ENCODE measurements at places on chromosomes 11 and 22.

GRCh38 chr11:125566235-125566634, 3.0 kb upstream of the EI24 start:
- no peak for DNase-seq

- DNase-seq, result no peak
Observed at GRCh38 chr22:17257121-17258001, 38.1 kb upstream of the ADA2 start.

DNA sequence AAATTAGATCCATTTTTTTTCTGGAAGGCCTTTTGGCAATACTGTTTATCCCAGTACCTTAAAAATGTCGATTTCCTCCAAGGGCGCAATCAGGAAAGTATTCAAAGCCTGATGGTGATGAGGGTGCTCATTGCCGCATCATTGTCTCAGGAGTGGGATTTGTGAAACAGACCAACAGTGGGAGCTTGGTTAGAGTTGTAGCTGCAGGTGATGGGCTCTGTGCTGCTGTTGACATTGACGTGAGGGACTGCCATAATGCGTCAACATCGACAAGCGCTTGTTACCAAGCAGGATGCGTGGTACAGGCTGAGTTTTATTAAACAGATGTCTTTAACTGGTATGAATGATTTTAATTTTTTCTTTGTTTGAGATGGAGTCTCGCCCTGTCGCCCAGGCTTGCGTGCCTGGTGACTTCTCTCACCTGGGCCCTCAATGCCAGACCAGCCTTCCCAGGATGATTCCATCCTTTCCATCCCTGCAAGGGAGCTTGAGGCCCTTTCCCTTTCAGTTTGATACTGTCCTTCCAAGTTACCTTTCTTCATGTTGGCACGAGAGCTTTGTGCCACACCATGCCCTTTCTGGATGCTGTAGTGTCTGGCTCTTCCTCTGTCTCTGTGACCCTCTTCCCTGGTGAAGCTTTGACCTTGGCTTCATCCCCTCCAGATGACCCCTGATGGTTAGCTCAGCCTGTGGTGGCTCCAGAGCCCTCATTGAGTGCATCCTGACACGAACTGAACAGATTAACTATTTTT, 10.6 kb downstream of the MED15 start:
- no peak for DNase-seq

GRCh38 chr11:34679681-34680080, 58.8 kb downstream of the EHF start:
- no peak for DNase-seq

GRCh38 chr11:46674463-46675287, 25.7 kb downstream of the ARHGAP1 start:
- DNase-seq, result no peak

GRCh38 chr11:133403900-133404299, 128.4 kb downstream of the OPCML start:
- no peak for DNase-seq

GRCh38 chr22:19498154-19498865, 18.6 kb downstream of the CDC45 start:
- DNase-seq, result no peak

GRCh38 chr11:57647960-57648800, 1.5 kb downstream of the YPEL4 start:
- DNase-seq, result no peak

DNA sequence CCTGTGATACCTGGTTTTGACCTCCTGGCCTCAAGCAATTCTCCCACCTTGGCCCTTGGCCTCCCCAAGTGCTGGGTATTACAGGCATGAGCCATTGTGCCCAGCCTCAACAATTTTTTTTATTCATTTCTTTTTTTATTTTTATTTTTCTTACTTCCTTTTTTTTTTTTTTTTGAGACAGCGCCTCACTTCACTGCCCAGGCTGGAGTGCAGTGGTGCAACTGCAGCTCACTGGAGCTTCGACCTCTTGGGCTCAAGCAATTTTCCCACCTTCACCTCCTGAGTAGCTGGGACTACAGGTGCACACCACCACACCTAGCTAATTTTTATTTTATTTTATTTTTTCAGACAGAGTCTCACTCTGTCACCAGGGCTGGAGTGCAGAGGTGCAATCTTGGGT, 25.5 kb upstream of the CECR2 start:
- no peak for DNase-seq

GRCh38 chr11:19849947-19850593, 137.4 kb downstream of the NAV2 start:
- DNase-seq, result no peak

DNA sequence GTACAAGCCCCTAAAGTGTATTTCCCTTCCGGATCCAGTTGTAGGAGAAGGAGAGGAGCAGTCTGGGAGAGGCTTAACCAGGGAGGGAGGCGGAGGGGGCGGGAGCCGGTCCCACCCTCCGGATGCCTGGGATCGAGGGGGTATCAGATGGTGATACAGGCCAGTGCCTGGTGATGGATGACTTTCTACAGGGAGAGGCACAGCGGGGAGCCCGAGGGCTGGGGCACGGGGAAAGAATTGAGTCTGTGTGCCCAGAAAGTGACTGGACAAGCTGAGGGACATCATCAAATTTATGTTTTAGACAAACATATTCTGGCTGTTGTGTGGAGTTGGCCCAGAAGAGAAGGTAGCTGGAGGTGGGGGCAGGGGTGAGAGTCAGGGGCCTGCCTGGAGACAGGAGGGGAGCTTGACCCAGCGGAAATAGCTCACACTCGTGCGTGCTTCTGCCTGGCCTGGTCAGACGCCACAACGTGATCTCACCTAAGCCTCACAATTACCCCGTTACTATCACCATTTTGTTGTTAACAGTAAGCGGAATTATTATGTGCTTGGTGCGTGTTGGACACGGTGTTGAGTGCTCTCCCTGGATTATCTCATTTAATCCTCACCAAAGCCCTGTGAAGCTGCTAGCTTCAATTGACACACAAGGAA, 42.4 kb downstream of the AMPD3 start:
- DNase-seq, result no peak

- DNase-seq, result no peak
Observed at GRCh38 chr11:134022748-134023147, 46.1 kb upstream of the JAM3 start.

- DNase-seq, result no peak
Observed at GRCh38 chr11:27622541-27623300, 77.5 kb downstream of the BDNF start.

DNA sequence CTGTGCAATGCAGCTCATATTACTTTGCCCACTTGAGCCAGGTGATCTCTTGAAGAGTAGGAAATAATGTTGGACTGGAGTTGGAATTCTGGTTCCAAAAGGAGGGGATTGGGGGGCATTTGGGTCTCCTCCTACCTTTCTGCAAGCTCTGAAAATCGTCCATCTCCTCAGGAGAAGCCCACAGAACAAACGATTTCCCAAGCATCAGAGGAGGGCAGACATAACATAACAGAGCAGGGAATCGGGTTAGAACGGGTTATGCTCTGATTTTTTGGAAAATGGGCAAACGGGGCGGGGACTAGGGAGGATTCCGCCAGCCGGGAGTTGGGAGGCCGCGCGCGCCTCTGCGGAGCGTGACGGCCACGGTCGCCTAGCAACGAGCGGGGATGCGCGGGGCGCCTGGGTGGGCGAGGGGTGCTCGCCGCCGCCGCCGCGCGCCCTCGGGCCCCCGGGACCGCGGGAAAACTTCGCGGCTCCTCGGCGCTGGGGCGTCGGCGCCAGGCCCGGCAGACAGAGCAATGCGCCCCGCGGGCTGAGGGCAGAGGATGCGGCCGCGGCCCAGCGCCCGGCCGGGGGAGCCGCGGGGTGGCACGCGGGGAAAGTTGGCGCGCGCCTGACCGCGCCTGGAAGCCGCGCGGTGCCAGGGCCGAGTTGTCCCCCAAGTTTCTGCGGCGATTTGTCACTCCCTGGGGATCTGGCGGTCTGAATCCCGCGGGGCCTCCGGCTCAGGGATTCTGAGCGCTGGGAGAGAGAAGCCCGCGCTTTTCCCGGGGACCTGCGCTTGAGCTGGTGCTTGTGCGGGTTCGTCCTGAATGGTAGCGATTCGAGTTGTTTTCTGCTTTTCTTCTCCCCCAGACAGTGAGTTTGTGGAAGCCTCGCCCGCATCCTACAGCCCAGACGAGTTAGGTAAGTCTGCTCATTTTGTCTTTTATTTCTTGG, 27.8 kb upstream of the AMOTL1 start:
- DNase-seq, result no peak

DNA sequence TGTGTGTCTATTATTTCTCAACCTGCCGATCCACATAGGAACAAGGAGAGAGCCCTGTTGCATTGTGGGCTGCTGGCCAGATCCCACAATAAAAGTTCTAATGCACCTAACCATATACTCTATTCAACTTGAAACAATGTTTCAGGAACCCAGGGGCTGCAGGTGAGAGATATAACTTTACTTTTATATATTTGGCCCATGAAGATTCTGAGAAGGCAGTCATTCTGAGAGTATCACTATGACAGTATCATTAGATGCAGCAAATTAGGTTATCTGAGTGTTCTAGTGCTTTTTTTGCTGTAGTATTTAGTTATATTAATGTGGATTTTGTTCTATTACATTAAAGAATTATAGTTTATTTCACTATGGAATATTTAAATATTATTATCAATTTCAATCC, 655.1 kb upstream of the ARHGAP42 start:
- DNase-seq, result no peak
